ENCODE measurements at places on chromosomes 13 and 19.

GRCh38 chr13:44546164-44546563, 30.0 kb downstream of the TSC22D1 start:
- no peak for DNase-seq

- DNase-seq, result no peak
Measured at GRCh38 chr13:113115363-113116205, 7.0 kb upstream of the F10 start.

- DNase-seq, result no peak
Measured at GRCh38 chr13:108439556-108439955, 170.0 kb downstream of the TNFSF13B start.

- DNase-seq, result no peak
Measured at GRCh38 chr13:68666774-68667397, 1436.8 kb upstream of the PCDH9 start.

DNA sequence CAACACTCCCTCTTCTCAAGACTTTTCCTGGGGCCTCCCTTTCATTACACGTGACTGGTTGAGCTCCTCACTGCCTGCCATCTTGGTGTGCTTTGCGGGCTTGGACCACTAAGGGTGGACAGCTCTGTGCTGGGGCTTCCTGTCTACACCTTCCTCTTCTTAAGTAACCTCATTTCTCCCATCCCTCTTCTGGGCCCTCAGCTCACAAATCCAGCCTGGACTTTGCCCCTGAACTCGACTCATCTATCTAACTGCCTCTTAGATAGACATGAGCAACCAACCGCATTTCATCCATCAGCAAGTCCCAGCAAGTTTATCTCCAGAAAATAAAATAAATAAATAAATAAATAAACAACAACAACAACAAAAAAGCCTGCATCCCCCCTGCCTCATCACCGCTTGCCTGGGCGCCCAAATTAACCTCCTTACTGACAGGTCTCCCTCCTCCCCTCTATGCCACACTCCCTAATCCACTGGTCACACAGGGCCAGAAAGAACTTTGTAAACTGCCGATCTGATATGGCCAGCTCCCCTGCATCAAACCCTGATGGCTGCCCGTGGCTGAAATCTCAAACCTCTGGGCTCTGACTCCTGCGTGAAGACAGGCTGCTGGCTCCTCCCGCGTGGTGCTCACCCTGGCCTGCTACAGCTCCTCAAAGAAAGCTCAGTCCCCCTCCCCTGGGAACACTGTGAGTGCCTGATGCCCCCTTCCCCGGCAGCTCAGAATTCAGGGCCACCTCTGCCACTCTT, 7.8 kb downstream of the ISOC2 start:
- no peak for DNase-seq

DNA sequence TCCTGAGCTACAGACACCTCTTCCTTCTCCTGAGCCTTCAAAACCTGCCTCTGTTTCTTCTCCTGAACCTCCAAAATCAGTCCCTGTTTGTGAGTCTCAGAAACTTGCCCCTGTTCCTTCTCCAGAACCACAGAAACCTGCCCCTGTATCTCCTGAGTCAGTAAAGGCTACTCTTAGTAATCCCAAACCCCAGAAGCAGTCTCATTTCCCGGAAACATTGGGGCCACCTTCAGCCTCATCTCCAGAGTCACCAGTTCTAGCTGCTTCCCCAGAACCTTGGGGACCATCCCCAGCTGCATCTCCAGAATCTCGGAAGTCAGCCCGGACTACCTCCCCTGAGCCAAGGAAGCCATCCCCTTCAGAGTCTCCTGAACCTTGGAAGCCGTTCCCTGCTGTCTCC, 10.0 kb downstream of the CHAMP1 start:
- no peak for DNase-seq

DNA sequence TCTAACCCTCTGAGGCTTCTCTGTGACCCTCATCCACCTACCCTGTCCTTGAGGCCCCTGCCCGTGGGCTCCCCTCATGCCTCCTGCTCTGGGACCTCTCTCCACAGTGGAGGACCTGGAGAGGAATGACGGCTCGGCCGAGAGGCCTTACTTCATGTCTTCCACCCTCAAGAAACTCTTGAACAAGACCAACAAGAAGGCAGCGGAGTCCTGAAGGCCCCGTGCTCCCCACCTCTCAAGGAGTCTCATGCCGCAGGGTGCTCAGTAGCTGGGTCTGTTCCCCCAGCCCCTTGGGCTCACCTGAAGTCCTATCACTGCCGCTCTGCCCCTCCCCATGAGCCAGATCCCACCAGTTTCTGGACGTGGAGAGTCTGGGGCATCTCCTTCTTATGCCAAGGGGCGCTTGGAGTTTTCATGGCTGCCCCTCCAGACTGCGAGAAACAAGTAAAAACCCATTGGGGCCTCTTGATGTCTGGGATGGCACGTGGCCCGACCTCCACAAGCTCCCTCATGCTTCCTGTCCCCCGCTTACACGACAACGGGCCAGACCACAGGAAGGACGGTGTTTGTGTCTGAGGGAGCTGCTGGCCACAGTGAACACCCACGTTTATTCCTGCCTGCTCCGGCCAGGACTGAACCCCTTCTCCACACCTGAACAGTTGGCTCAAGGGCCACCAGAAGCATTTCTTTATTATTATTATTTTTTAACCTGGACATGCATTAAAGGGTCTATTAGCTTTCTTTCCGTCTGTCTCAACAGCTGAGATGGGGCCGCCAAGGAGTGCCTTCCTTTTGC, 10.8 kb upstream of the ILF3 start:
- DNase-seq, result no peak

GRCh38 chr13:41458187-41458760, 924 bp downstream of the RGCC start:
- DNase-seq, result no peak

- no peak for DNase-seq
Measured at GRCh38 chr19:10550336-10550735, 6.6 kb downstream of the ATG4D start.

DNA sequence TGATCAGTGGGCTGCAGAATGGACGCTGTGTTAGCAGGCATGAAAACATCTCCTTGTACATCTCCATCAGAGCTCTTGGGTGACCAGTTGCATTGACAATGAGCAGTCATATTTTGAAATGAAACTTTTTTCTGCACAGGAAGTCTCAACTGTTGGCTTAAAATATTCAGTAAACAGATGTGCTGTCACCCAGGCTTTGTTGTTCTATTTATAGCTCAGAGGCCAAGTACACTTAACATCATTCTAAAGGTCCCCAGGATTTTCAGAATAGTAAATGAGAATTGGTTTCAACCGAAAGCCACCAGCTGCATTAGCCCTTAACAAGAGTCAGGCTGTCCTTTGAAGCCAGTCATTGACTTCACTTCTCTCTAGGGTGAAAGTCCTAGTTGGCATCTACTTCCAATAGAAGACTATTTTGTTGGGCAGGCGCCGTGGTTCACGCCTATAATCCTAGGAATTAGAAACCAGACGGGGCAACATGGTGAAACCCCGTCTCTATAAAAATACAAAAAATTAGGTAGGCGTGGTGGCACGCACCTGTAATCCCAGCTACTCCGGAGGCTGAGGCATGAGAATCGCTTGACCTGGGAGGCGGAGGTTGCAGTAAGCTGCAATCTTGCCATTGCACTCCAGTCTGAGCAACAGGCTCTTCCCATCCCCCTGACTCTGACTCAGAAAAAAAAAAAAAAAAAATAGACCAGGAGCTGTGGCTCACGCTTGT, 7.9 kb upstream of the PDE4A start:
- no peak for DNase-seq

GRCh38 chr13:65275108-65275507, 1955.0 kb downstream of the PCDH9 start:
- DNase-seq, result no peak

GRCh38 chr13:27975564-27976361, 6.6 kb upstream of the CDX2 start:
- DNase-seq, result no peak

DNA sequence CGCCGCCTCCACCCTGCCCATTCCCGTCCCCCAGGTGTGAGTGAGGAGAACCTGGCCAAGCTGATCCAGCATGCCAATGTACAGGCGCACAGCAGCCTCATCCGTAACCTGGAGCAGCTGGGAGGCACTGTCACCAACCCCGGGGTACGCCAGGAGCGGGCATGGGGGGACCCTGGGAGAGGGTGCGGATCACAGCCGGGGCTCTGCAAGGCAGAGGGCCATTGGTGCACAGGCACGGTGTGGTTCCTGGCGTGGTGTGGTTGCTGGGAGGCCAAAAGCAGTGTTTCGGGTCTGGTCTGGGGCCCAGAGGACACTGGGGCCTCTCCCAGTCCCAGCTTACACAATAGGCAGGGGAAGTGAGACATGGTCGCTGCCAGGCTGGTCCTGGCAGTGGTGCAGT, 8.3 kb downstream of the STXBP2 start:
- no peak for DNase-seq

DNA sequence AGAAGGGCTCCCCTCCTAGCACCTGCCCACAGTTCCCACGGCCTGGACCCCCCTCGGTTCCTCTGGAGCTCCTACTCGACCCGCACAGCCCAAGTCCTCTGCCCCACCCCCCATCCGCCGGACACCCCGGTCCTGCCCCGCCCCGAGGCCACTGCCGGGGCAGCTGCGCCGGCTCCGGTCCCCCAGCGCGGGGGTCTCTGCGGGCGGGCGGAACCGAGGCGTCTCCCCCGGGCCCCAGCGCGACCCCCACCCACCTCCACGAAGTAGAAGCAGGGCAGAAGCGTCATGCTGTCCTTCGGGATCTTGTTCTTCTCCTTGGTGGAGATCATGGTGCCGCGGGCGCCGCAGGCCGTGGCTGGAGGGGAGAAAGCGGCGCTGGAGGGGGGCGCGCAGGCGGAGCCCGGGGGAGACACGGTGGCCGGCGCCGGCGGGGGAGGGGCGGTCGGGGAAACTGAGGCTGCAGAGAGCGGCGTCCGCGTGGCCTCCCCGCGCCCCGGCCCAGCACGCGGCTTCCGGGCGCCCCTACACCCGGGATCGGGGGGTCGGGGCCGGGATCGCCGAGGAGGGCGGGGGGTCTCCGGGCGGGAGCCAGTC, 427 bp downstream of the PLPPR3 start:
- no peak for DNase-seq

DNA sequence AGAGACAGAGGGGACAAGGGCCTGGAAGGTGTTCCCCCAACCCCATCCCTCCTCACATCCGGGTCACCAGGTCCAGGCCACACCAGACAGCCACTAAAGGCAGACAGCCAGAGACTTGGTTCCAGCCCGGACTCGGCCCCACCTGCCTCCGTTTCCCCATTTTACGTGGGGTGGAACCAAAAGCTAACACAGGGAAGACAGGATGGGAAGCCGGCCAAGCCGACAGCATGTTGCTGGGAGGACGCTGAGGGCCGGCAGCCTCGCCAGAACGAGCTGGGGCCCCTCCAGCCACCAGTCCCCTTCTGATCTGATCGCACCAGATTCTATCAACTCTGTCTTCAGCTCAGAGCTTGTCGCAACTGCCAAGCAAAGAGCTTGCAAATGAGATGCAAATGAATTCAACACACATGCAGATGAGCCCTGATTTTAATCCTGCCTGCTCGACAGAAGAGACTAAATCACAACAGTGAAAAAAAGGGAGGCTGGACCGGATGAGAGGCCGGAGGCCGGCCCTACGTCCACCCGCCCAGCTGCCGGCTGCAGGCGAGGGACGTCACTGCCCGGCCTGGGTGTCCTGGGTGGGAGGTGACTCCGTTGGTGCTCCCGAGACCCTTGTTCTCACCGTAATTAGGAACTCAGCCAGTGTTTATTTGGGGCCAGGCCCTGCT, 17.5 kb upstream of the SHC2 start:
- DNase-seq, result no peak

GRCh38 chr19:46970815-46971214, 48.8 kb upstream of the NPAS1 start:
- no peak for DNase-seq

GRCh38 chr13:67372868-67373464, 142.8 kb upstream of the PCDH9 start:
- DNase-seq, result no peak

GRCh38 chr19:55550321-55550650, 4.9 kb upstream of the SBK3 start:
- peak; percentile 48 for DNase-seq

DNA sequence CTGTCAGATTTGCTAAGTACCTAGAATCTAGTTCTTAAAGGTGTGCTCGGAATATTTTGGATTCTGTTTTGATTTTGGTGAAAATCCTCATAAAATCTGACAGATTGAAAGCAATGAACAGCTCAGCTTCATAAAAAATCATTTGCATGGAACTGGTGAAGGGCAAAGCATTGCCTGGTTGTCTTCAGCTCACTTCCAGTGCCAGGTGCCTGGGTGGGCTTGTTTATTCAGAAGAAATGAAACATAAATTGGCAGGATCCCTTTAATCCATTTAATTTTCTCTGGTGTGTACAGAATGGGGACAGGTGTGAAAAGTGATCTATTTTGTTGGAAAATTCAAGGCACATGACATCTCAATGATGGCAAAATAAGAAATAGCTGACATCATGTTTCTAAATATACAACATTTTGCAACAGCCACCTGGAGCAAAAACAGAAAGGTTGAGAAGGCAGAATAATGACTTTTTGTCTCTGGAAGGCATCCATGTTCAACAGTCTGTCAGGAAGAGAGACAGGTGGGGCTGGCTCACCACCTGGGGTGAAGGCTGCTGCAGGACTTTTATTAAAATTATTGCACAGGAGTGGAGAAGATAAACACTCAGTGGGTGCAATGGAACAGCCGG, 52.2 kb downstream of the RFC3 start:
- no peak for DNase-seq

GRCh38 chr19:15108145-15108844, 1.1 kb downstream of the SYDE1 start:
- no peak for DNase-seq

DNA sequence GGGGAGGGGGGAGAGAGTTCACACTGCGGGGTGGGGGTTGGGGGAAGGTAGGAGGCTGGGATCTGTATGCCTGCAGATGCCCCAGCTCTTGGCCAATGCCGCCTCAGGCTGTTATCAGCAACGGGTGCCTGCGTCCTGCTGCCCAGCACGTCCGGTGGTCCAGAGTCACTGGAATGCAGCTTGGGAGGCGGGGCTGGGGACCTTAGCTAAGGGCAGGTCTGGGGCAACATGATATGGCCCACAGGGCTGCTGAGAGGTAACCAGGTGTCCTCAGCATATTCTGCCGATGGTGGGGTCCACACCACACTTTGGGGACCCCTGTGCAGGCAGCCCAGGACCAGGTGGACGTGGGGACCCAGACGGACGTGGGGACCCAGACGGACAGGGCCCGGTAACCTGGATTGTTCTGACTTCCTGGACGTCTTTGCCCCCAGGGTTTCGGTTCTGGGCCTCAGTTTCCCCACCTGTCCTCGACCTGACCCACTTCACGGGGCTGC, 668 bp upstream of the ARHGAP45 start:
- DNase-seq, result no peak

DNA sequence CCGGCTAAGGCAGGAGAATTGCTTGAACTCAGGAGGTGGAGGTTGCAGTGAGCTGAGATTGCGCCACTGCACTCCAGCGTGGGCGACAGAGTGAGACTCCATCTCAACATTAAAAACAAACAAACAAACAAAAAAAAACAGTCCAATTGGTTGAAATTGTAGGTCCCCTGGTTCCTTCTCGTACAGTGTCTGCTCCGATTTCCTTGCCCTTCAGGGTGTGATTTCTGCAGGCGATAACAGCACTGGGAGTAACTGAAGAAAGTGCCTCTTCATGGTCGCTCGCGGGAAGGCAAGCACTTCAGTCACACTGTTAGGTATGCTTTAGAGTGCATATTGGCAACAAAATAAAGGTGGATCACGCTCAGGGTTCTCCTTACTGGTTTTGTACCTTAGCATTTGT, 39.7 kb downstream of the TPT1 start:
- DNase-seq, result no peak
